ENCODE measurements at places on chromosomes 16 and 17. TPM values are rescaled to one million over a fixed set of nuclear protein-coding genes. Genes with fewer than 3 reads are reported as not detected.

Gene ALDOA
- 337 TPM for total RNA-seq

Gene GAN
- 4.4 TPM for total RNA-seq

Gene P2RX1
- not detected for total RNA-seq

Gene PLXDC1
- not detected for total RNA-seq

Gene CD68
- 0.40 TPM for total RNA-seq

Gene CA4
- total RNA-seq = 8.5 TPM

Gene OTOA
- under 0.01 TPM for total RNA-seq

Gene HOXB7
- under 0.01 TPM for total RNA-seq

Gene CLEC10A
- total RNA-seq = 1.7 TPM

Gene RAB37
- 0.20 TPM for total RNA-seq

Gene PRDM7
- total RNA-seq = not detected

Gene LGALS9C
- not detected for total RNA-seq
